Midbrain (tissue), 1 donor: ENCODE measurements at places on chromosomes 1 and 21.
A peak's percentile ranks its signal among the peaks of the same experiment; 100 is the strongest.

GRCh38 chr1:220291580-220291979 lies 19.3 kb upstream of the RAB3GAP2 start:
- DNase-seq, result no peak

DNA sequence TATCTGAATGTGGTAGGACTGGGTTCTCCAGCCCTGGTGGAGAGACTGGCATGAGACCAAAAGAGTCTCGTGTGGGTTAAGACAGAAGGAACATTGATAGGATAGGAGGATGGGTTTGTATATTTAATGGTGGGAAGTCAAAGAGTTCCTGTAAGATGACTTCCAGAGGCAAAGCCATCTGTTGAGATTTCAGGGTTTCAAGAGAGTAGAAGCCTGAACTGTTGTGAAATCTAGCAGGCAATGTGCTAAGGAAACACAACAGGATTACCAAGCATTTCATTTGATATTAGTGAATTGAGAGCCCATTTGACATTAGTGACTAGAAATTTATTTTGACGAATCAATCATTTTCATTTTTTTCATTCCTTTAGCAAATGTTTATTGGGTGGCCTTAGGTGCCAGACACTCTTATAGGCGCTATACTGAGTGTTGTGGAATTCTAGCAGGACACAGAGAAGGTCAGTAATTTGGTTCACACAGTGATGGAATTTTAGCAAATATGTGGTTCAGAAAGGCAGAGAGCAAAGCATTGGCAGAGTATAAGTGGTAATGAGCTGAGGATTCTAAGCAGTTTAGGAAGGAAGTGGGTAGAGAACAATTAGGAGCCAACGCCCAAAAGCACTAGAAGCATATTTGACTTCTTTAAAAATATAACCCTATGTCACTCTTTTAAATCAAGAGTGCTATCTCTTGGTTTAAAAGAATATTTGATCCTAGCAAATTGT lies 149.3 kb downstream of the AK5 start:
- DNase-seq, result no peak

DNA sequence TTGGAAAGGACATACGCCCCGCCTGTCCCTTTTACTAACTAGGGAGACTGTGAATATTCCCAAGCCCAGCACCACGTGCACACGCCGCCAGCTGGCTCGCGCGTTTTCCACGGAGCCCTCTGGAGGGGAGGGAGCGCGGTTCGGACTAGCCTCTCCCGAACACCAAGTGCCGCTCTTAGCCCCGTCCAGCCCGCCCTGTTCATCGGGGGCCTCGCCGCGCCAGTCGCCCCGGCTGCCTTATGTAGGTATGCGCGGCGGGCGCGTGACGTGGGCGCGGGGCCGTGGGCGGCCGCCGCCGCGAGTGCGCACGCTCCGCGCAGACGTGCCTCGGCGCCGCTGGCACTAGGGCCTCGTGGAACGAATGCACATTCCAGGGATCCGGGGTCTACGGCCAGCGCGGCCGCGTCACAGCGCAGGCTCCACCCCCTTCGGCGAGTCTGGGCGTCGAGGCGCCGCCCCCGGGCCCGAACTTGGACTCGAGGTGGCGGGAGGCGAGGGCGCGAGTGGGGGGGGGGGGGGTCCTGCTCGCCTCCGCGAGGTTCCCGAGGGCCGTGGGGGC lies 767 bp upstream of the IRF2BP2 start:
- DNase-seq, result peak; percentile 99

DNA sequence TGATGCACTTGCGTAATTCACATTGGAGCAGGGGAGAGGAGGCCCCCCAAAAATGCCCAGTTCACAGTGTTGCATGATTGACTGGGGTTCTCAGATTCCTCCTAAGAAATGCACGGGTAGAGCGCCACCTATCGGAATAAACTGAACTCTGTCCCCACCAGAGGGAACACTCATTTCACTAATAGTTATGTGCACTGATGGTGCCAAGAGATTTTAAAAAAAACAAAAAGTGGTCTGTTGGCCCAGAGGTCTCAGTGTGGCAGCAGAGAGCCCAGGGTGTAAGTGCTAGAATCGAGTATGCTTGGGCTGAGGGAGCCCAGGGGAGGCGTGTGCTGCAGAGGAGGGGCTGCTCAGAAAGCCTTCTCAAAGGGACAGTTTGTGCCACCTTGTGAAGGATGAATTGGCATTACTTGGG lies 6.9 kb downstream of the PINK1 start:
- DNase-seq, result peak; percentile 56

GRCh38 chr1:18996548-18997177 lies 40.2 kb upstream of the IFFO2 start:
- no peak for DNase-seq

DNA sequence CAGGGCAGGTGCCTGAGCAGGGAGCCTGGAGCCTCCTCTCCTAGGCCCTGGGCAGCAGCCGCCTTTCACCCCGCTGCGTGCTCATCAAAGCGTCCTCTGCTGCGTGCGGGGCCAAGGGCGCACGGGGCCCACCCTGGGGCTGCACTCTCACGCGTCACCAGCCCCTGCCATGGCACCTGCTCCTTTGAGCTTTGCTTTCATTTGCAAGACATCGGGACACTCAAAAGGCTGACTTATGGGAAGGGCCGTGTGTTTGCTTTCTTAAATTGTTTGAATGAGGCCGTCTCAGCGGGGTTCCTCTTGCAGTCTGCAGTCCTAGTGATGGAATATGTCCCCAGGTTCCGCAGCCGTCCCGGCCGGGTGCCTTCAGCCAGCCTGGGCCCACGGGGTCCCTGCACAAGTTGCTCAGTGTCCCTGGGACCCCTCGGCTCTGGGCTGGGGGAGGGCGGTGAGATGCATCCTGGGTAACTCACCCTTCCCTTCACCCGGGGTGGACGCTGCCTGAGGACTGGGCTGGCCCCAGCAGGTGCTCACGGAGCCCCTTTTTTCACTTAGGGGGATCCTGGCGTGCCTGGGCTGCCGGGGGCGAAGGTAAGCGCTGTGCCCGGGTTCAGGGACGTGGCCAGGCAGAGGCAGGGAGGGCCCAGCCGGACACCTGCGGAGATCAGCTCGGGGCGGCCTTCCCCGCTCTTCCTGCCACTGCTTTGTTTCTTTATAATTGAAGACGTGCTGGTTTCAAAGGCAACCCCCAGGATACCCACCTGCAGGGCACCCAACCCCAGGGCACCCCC lies 53.1 kb downstream of the SLC19A1 start:
- no peak for DNase-seq

DNA sequence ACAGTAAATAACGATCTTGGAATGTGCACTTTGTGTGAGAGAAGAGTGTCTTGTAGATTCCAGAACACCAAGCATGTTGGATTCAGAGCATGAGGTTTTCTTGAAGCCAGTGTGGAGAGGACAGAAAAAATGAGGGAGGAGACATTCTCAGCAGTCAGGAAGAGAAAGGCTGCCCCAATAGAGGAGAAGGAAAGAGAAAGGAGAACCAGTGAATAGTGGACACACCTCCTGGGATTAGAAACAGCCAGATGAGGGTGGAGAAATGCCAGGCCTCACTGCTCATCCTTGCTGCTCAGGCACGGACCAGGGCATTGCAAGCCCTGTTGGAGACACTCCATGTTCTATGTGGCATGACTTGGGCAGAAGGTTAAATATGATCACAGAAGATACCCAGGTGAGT lies 69.0 kb upstream of the KAZN start:
- DNase-seq, result no peak

GRCh38 chr1:244196571-244197285 lies 145.6 kb downstream of the ZBTB18 start:
- no peak for DNase-seq

GRCh38 chr1:41158147-41158875 lies 83.8 kb downstream of the SCMH1 start:
- DNase-seq, result no peak

DNA sequence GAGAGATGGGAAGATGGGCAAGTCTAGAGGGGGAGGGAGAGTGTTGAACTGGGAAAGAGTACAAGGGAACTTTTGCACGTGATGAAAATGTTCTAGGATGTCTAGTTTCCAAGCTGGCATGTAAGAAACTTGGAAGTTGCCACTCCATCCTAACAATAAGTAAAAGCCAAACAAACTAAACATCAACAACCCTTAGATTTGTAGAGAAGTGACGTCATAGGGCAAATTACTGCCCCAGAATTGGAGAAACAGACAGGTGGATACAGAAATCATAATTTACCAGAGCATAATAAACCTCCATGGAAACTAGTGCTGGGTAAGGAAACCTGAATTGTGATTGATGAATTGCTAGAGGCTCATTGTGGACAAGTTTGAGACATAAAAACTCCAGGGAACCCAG lies 14.7 kb upstream of the ZBTB40 start:
- DNase-seq, result no peak

DNA sequence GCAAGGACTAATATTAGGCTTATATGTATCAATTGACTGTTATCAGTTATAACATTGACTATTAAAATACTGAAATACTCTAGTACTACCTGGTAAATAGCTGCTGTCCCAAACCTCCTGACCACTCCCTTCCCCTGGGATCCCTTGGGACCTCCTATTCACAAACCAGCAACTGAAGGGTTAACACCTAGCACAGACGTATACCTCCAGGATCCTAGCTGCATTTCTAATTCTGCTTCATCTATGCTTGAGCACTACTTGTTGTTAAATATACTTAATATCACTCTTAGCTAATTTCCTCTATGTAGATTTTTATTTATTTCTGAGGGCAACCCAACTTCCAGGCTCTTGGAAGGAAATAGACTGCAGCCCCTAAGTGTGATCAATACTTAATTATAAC lies 1.8 kb upstream of the NFYC start:
- no peak for DNase-seq
